Activated CD8-positive, alpha-beta T cell treated with anti-CD3 and anti-CD28 coated beads, Interleukin-2, amount 10 ng/mL, durations not matched to agents 7 days and 5 days (primary cell): ENCODE measurements at places on chromosomes 16 and 17.

GRCh38 chr16:89025636-89026035, 48.6 kb upstream of the CBFA2T3 start:
- peaks cover 4% of the 10 kb centered on the region for H3K27me3 ChIP-seq
- no peak for DNase-seq
- peaks cover 22% of the 10 kb centered on the region for H3K4me1 ChIP-seq
- no peak overlapping the region for H3K27ac ChIP-seq

- peaks cover 41% of the 10 kb centered on the region for H3K36me3 ChIP-seq
- H3K27me3 ChIP-seq: no peaks in the 10 kb centered on the region
- peak overlapping the region; percentile 71 for H3K27ac ChIP-seq
Measured at GRCh38 chr17:80873307-80873951, 118.2 kb upstream of the CHMP6 start.

- no peak overlapping the region for H3K4me3 ChIP-seq
- no peak overlapping the region for H3K27ac ChIP-seq
Measured at GRCh38 chr16:49987381-49987780, 37.6 kb upstream of the CNEP1R1 start.

GRCh38 chr17:78039581-78039980, 81.1 kb downstream of the TNRC6C start:
- no peak overlapping the region for H3K4me3 ChIP-seq
- no peak overlapping the region for H3K27ac ChIP-seq
- peaks cover 2% of the 10 kb centered on the region for H3K4me1 ChIP-seq
- H3K36me3 ChIP-seq: peaks cover 30% of the 10 kb centered on the region

DNA sequence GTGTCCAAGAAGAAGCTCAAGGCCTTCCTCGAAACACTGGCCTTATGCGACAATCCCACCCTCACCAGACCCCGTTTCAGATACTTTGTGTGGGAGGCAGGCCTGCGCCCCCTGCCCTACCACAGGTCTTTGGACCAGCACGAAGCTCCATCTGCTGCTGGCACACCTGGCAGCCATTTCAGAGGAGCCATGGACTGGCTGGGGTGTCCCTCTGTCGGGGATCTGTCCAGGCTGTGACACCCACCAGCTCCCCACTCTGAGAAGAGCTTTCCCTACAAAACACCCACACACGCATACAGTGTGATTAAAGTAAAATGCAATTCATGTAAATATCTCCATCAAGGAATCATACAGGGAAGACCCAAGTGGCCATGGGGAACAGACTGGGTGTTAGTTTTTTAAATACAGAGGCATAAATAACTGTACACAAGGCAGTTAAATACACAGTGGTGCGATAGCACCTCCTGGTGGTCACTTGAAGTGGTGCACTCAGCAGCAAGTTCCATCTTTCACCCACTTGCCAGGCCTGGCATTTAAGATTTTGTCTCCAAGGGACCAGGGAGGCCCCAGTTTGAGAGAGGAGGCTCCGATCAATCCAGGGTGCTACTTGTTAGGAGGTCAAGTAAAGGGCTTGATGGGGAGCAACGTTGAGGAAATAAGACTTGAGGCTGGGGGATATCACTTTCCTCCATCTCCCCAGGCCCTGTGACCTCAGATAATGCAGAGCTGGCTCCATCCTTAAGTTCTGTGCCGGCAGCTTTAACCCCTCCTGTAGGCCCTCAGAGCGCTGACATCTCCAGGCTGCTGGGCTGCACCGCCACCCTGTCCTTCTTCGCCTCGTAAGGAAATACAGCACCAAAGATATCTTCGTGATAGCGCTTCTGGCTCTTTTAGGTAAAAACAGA, 43.6 kb downstream of the NOS2 start:
- H3K36me3 ChIP-seq: no peaks in the 10 kb centered on the region
- no peak overlapping the region for H3K27ac ChIP-seq
- no peaks in the 10 kb centered on the region for H3K4me1 ChIP-seq
- H3K27me3 ChIP-seq: no peaks in the 10 kb centered on the region

DNA sequence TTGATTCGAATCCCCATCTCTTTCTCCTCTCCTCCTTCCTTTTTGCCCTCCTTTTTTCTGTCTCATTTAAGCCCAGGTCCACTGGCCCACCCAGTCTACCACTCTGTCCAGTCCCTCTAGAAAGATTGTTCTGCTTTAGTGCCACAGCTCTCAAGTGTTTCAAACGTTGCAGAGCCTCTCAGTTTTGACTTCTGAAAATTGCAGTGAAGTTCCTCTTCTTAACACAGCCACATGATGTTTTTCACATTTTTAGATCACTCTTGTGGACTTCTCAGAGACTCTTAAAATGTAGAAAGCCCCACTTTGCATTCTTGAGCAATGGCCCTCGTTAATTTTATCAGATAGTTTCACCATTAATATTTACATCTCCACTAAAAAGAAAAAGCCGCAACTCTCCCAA, 253.1 kb downstream of the HAPSTR1 start:
- H3K4me1 ChIP-seq: no peaks in the 10 kb centered on the region
- H3K27ac ChIP-seq: no peak overlapping the region
- DNase-seq: no peak
- H3K36me3 ChIP-seq: no peaks in the 10 kb centered on the region

DNA sequence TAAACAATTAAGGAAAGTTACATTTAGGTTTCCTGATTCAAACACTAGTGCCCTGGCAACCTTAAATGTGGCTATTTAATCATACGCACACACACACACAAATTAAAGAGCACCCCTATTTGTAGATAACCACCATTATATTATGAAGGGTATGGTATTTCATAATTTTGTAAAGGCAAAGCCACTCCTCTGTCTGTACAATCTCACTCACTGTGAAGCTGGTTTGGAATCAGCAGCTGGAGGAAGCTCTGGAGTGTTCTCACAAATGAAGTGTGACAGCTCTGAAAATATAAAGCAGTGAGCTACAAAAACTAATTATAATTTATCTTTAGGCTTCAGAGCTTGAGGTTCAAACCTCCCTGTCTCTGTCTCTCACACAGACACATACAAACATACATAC, 57.9 kb upstream of the KCNJ16 start:
- no peak for DNase-seq
- no peaks in the 10 kb centered on the region for H3K27me3 ChIP-seq
- no peaks in the 10 kb centered on the region for H3K4me1 ChIP-seq
- H3K4me3 ChIP-seq: no peak overlapping the region

DNA sequence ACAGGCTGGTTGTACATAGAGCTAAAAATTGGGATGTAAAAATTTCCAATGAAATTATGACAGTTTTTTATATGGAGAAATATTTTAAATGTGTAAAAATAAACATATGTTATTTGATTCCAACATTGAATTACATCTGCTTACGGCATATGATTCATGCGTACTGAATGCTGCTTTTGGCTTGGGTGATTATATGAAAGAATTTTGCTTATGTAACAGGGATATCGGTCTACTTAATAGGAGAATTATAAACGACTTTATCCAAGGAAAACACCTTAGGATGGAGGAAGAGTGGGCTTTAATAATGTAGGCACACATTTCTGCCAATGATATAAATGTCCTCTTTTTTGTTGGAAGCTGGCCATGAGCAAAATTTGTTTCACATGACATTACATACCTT, 197.3 kb upstream of the GOT2 start:
- no peaks in the 10 kb centered on the region for H3K36me3 ChIP-seq
- H3K27ac ChIP-seq: no peak overlapping the region
- no peaks in the 10 kb centered on the region for H3K4me1 ChIP-seq

DNA sequence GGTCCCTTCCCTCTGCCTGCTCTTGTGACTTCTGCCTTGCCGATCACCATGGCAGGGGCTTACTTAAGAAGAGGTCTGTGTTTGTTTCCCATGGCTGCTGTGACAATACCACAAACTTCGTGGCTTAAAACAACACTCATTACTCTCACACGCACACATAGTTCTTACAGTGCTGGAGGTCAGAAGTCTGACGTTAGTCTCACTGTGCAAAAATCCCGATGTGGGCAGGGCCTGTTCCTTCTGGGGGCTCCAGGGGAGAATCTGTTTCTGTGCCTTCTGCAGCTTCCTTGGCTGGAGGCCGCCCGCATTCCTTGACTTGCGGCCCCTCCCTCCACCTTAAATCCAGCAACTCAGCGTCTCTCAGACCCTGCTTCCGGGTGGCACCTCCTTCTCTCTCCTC, 249.2 kb upstream of the GSE1 start:
- H3K4me3 ChIP-seq: no peak overlapping the region
- H3K4me1 ChIP-seq: no peaks in the 10 kb centered on the region
- no peak for DNase-seq
- no peaks in the 10 kb centered on the region for H3K36me3 ChIP-seq
- H3K27me3 ChIP-seq: peaks cover 8% of the 10 kb centered on the region

DNA sequence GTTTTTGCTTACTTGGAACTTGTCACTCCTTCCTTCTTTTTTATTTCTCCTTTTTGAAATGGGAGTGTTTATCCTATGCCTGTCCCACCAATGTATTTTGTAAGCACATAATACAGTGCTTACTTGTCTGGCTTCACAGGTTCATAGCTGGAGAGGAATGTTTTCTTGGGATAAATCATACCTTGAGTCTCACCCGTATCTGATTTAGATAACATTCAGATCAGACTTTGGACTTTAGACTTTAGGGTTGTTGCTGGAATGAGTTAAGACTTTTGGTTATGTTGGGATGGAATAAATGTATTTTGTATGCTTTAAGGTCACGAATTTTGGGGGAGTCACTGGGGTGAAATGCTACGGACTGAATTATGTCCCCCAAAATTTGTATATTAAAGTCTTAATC, 13.0 kb upstream of the LRRC75A start:
- no peak overlapping the region for H3K27ac ChIP-seq
- no peaks in the 10 kb centered on the region for H3K36me3 ChIP-seq
- H3K27me3 ChIP-seq: peaks cover 10% of the 10 kb centered on the region
- DNase-seq: no peak

GRCh38 chr16:74080311-74080710, 216.3 kb upstream of the PSMD7 start:
- H3K27me3 ChIP-seq: no peaks in the 10 kb centered on the region
- H3K4me1 ChIP-seq: no peaks in the 10 kb centered on the region
- no peak overlapping the region for H3K27ac ChIP-seq
- H3K4me3 ChIP-seq: no peak overlapping the region
- no peak for DNase-seq
- H3K36me3 ChIP-seq: no peaks in the 10 kb centered on the region

GRCh38 chr17:70859829-70860228, 690.5 kb downstream of the KCNJ2 start:
- H3K4me3 ChIP-seq: no peak overlapping the region
- no peaks in the 10 kb centered on the region for H3K27me3 ChIP-seq
- H3K4me1 ChIP-seq: no peaks in the 10 kb centered on the region

DNA sequence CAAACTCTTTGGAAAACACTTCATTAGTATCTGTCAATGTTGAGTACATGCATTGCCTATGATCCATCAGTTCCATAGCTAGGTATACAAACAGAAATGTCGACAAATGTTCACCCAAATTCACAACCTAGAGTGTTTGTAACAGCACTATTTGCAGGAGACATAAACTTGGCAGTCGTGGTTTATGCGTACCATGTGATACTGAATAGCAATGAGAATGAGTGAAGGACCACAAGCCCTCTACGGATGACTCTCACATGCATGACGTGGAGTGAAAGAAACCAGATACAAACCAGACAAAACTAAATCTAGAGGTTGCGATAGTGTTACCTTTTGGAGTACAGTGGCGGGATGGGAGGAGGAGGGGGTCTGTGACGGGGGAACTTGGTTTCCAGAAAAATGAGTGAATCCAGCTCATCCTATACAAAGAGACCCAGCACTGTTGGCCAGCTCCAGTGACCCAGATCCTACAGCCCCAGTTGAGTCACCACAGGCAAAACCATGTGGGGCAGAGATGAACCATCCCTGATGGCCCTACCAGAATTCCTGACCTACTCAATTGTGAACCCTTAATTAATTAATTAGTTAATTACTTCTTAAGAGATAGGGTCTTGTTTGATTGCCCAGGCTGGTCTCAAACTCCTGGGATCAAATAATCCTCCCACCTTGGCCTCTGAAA, 15.9 kb upstream of the ULK2 start:
- H3K27me3 ChIP-seq: no peaks in the 10 kb centered on the region
- H3K36me3 ChIP-seq: no peaks in the 10 kb centered on the region
- peaks cover 3% of the 10 kb centered on the region for H3K4me1 ChIP-seq
- DNase-seq: no peak

- peaks cover 15% of the 10 kb centered on the region for H3K27me3 ChIP-seq
- H3K4me3 ChIP-seq: no peak overlapping the region
- H3K36me3 ChIP-seq: no peaks in the 10 kb centered on the region
- DNase-seq: no peak
- no peak overlapping the region for H3K27ac ChIP-seq
- H3K4me1 ChIP-seq: no peaks in the 10 kb centered on the region
Measured at GRCh38 chr16:27838536-27839175, 224.9 kb downstream of the GSG1L start.

- H3K27me3 ChIP-seq: no peaks in the 10 kb centered on the region
- H3K27ac ChIP-seq: peak overlapping the region; percentile 99
- H3K36me3 ChIP-seq: peaks cover 55% of the 10 kb centered on the region
Measured at GRCh38 chr16:27232061-27232900, 29.0 kb downstream of the KDM8 start.

GRCh38 chr17:50824429-50824828, 11.0 kb upstream of the WFIKKN2 start:
- H3K27ac ChIP-seq: no peak overlapping the region
- H3K4me3 ChIP-seq: no peak overlapping the region
- peaks cover under 1% of the 10 kb centered on the region for H3K4me1 ChIP-seq
- no peak for DNase-seq
- peaks cover 21% of the 10 kb centered on the region for H3K27me3 ChIP-seq
- H3K36me3 ChIP-seq: no peaks in the 10 kb centered on the region

DNA sequence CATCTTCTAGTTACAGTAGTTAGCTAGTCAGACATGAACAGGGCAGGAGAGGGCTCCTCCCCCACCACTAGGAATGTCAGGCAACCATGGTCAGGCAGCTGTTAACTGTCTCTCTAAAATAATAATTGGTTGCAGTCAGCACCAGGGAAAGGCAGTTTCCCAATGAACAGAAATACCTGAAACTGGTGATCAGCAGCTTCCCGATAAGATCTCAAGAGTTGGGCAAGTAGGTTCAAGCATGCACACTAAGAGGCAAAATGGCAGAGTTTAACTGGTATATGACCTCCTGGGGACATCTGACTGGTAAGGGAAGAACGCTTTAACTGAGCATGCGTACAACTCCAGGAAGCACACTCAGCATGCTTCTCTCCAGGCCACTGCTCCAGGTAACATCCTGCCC, 12.6 kb upstream of the XYLT1 start:
- H3K36me3 ChIP-seq: no peaks in the 10 kb centered on the region
- peaks cover 32% of the 10 kb centered on the region for H3K27me3 ChIP-seq
- no peak for DNase-seq
- no peak overlapping the region for H3K27ac ChIP-seq
- no peaks in the 10 kb centered on the region for H3K4me1 ChIP-seq

DNA sequence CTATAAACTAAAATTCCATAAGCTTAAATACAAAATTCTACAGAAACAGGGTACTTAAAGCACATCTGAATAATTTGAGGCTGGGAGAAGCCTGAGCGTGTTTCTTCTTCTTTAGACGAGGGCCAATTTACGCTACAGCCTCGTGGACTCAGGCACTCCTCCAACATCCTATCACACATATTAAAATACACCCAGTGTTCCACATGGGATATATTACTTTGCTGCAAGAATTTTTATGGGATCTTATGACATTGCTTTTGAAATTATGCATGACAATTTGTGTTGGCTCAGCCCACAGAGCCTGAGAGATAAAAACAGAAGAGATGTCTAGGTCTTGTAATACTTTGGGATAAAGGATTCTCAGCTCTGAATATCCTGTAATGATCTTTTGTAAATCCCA, 3.5 kb upstream of the TANGO6 start:
- peaks cover 5% of the 10 kb centered on the region for H3K27me3 ChIP-seq
- no peaks in the 10 kb centered on the region for H3K36me3 ChIP-seq
- peaks cover 10% of the 10 kb centered on the region for H3K4me1 ChIP-seq
- H3K27ac ChIP-seq: no peak overlapping the region
- DNase-seq: no peak

GRCh38 chr16:35569413-35569812, 2110.0 kb downstream of the TP53TG3F start:
- no peak overlapping the region for H3K4me3 ChIP-seq
- no peaks in the 10 kb centered on the region for H3K27me3 ChIP-seq
- no peaks in the 10 kb centered on the region for H3K36me3 ChIP-seq
